Fibroblast of skin of right biceps (primary cell): ENCODE measurements at places on chromosomes 5 and 9.

DNA sequence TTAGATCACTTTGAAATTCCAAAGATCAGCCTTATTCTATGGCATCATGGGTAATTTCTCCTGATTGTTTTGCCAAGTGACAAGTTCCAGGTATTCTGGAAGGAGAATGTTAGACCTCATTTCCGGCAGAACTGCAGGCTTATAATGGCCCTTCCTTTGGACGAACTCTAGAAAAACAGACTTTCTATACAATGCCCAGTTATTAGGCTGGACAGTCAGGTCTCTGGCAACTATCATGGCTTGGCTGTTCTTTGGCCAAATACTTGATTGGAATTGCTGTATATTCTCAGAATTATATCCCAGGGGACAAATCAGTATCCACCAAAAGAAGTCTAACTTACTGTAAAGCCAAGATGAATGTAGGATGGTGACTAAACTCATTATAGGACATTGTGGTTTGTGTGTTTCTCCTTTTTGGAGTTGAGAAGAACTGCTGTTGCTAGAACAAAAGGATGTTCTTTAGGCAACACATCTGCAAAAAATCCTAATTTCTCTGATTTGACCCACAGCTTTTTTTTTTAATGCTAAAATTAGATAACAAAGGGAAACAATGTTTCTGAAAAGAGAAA is 69.0 kb downstream of the ADAMTSL1 start:
- DNase-seq = peak; percentile 91

DNA sequence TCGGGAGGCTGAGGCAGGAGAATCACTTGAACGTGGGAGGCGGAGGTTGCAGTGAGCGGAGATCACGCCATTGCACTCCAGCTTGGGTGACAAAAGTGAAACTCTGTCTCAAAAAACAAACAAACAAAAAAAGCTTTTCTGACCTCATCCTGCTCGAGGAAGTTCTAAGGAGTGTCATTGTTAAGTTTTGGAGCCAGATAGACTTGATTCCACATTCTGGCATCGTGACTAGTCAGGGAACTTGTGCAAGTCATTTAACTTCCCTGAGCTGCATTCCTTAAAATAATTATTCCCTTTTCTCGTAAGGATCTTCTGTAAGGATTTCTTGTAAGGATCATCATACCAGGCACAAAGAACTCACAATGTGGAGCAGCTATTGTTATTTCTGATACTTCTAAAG is 26.2 kb downstream of the SNX24 start:
- DNase-seq = peak; percentile 55

DNA sequence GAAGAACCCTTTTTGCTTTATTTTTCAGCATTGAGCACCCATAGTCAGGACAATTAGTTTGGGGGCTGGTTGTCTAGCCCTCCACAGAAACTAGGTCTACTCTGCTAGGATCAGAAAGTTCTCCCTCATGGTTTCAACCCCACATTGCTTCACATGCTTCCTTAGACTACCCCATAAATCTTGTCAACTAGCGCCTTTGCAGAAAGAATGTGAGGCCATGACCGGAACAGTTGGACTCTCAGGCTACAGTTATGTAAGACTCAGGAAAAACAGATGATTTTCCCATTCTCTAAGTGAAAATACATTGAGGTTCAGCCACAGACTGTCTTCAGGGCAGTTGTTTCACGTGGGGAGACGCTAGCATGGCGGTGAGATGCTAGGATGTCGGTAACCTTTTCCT is 255.6 kb downstream of the NR3C1 start:
- peak; percentile 52 for DNase-seq

- no peak for DNase-seq
These were observed 505.4 kb upstream of the CLINT1 start for GRCh38 chr5:158364367-158364766.

DNA sequence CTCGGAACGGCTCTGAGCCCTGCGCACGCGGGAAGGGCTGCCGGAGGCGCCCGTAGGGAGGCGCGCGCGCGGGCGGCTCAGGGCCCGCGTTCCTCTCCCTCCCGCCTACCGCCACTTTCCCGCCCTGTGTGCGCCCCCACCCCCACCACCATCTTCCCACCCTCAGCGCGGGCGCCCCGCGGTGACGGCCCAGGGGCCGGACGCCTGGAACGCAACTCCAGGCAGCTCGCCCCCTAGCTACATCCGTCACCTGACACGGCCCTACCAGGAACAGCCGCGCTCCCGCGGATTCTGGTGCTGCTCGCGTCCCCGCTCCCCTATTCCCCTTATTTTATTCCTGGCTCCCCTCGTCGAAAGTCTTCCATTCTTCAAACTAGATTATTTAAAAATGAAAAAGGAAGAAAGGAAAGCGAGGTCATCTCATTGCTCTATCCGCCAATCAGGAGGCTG is at the start of gene CDKN2B-AS1:
TSS of gene CDKN2B-AS1 (plus strand) at position 236 of the 450 bp plus-strand sequence.
- DNase-seq = peak; percentile 75

DNA sequence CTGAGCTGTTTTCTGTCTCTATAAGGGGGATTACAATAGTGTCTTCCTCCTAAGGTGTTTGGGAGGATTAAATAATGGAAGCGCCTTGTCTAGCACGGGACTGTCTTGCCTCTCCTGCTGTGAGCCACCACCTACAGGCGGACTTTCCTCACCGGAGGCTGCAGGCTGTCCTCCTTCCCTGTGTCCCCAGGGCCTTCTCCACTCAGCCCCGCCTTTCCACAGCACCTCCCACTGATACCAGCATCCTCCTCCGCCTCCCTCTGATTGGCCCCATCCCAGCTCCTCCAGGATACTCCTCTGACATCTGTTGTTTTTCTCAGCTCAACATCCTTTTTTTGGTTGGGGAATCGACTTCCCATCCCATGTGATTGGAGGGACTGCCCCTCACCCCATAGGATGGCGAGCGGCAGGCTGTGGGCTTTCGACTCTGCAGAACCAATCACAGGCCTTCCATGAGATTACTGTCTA is 851 bp upstream of the ZDHHC12 start:
- peak; percentile 82 for DNase-seq

- no peak for DNase-seq
These were observed 97.5 kb downstream of the PHF2 start for GRCh38 chr9:93673839-93674334.

DNA sequence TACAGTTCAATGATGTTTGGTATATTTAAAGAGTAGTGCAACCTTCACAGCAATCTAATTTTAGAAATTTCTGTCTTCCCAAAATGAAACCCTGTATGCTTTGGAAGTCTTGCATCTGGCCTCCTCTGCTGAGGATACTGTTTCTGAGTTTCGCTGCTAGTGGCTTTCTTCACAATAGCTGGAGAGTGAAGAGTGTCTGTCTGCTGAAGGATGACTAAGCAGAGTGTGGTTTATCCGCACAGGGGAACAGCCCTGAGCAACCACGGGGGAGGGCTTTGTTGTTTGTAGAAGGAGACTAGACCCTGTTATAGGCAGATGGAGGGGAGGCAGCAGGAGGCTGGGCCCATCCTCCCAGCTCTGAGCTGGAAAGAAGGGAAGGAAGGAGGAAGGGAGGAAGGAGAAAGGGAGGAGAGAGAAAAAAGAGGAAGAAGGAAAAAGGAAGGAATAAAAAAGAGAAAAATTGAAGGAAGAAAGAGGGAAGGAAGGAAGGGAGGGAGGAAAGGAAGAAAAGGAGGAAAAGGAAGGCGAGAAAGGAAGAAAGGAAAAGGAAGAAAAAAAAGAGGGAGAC is 10.5 kb upstream of the IRX2 start:
- DNase-seq = peak; percentile 24

GRCh38 chr5:6827526-6828219 is 114.4 kb downstream of the TENT4A start:
- DNase-seq = no peak
